ENCODE measurements at places on chromosomes 2 and 18.

DNA sequence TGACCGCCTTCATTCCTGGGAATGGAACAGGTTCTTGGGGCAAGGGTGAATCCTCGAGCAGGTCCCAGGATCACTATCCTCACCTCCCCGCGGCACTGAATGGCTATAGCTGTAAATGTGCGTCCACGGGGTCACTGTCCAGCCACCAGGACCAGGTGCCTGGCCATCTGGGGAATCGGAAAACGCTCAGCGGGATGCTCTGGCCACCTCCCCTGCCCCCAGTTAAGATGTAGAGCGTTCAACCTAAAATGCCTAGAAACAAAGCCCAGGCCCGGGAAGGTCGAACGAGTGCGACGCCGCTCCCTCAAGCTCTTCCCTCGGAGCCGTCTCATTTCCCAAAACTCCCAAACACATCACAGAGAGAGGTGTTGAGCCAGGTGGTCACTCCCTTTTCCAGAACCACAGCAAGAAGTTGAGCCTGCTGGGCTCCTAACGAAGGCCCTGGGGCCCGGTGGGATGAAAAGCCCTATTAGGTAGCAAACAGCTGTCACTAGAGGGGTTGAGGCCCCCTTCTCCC, 795 bp upstream of the CAPN10 start:
- no peak for DNase-seq

DNA sequence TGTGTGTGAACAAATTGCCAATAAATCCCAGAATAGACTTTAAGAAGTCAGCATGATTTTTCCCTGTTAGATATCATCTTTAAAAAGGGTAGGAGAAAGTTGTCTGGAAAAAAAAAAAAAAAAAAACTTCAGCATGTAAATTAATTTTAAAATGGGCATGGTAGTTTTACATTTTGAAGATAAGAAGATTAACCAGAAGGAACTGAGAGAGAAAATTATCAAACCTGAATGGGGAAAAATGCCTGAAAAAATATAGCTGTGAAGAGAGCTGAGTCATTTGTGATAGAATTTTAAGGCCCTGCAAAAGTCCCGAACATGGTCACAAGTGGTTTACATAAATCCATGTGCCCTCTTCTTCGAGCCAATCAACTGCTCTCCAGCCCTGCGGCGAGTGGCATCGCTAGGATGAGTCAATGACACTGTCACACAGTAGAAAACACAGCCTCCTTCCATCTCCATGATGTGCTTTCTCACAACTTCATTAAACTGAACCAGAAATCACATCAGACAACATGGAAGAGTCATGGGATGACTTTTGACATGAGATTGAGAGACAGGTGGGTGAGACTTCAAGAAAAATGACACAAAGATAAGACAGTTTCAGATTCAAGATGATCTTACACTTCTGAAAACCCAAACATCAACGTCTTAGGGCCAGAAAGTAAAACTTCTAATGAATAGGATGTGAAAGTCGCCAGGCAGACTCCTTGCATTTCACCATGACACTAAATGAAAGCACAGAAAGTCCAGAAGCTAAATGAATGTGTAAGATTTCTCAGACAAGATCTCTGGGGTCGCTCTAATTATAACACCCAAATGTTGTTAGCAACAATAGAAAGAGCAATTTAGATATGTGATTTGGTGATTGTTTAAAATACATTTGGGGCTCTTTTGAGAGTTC, 273.0 kb upstream of the ID2 start:
- no peak for DNase-seq

GRCh38 chr2:16391986-16392385, 273.6 kb downstream of the CYRIA start:
- no peak for DNase-seq

GRCh38 chr18:24819141-24819890, 358.9 kb downstream of the HRH4 start:
- no peak for DNase-seq

- DNase-seq = no peak
These were observed 70.9 kb downstream of the APOB start for GRCh38 chr2:20972792-20973565.

DNA sequence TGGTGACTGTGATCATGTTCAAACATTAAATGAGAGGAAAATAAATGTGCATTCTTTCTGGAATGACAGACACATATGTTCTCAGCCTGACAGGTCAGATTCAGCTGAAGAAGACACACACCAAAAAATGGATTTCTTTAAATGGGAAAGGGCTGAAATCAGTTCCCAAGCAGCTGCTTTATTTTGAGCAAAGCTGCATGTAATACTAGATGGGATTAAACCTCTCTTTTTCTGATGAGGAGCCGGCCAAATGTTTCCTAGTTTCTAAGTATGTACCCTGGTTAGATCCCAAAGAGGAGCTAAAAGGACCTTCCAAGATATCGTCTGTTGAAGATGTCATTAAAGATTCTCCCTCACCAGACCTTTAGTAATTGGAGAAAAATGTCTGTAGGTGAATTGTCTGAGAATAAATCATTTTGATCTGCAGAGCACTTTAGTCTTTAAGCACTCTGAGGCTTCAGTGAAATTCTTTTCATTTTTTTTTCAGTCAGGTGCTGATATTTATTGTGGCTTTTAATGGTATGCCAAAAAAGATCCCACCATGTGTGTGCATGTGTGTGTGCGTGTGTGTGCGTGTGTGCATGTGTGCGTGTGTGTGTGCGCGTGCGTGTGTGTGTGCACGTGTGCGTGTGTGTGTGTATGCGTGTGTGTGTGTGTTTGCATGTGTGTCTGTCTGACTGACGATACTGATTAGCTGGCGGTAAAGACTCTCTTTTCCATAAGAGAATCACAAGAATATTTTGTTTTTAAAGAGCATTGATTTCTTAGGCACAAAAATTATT, 175.8 kb downstream of the IRS1 start:
- no peak for DNase-seq

GRCh38 chr2:159713631-159714246, 1.4 kb downstream of the MARCHF7 start:
- DNase-seq = no peak

DNA sequence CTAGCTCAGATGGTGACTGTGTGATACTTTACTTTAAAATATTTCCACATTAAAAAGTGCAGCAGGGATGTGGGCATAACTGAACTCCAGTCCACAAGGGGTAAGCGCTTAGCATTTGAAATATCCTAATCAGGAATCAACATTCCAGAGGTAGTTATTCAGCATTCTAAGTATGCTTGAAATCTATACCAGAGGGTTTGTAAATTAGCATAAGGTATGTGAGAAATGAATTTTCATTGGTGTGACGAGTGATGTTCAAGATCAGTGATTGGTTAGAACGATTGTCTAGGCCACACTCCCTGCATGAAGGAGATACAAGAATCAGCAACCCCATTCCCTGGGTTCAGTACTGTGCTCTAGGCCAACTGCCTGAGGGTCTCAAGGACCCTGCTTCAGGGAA, 42.6 kb downstream of the MAPK4 start:
- no peak for DNase-seq

DNA sequence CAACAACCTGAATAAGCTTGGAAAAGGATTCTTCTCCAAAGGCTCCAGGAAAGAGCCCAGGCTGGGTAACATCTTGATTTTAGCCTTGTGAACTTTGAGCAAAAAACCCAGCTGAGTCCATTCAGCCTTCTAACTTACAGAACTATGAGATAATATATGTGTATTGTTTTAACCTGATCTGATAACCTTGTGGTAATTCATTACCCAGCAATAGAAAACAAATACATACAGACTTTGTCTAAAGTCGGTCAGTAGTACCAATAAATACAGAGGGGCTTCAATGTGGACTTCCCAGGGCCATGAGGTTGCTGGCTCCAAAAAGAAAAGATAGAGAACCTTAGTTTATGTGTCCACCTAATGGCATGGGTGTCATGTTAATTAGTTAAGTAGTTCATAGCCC, 191.8 kb downstream of the KCNH7 start:
- DNase-seq = no peak

DNA sequence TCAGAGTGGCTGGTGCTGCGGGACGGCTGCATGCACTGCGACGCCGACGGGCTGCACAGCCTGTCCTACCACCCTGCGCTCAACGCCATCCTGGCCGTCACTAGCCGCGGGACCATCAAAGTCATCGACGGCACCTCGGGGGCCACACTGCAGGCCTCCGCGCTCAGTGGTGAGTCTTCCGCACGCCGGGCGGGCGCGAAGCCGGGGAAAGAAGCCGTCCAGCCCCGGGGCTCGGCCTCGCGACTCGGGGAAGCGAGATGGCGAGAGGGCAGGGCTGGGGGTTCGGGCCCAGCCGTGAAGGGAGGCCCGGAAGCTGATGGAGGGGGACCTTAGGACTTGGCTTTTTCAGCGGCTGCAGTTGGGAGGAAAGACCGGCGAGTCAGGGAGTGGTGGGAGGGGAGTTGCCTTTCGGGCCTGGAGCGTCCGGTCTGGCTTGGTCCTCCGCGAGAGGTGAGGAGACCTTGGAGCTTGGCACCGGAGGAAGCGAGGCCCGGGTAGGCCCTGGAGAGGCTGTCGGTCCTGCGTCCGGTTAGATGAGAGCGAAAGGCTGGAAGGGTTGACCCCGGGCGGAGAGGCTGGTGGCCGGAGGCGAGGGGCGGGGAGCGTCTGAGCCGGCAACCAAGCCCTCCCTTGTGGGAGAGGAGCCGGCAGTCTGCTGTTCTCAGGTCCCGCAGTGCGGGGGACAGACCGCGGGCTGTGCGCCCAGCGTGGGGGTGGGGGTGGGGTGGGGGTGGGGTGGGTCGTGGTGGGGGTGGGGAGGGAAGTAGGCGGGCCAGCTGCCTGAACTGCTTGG, 691 bp downstream of the BIRC6 start:
- peak; percentile 26 for DNase-seq

GRCh38 chr2:146370826-146371225, 1474.0 kb upstream of the ACVR2A start:
- DNase-seq = no peak

- no peak for DNase-seq
These were observed 221.6 kb downstream of the MYCN start for GRCh38 chr2:16161768-16162490.

DNA sequence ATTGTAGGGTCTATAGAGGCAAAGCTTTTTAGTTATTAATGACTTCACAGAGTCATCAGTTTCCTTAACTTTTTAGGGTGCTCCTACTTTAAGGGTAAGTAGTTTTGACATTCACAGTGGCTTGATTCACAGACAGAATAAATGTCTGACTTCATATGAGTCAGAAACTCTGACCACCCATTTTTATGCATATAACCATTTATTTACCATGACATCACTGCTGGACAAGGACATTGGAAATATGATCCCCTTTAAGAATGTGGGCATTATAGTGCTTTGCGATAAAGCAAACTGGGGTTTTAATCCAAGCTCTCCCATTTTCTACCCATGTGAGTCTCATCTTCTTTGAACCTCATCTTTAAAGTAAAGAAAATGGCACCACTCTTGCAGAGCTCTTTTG, 162.0 kb upstream of the MC4R start:
- DNase-seq = no peak

DNA sequence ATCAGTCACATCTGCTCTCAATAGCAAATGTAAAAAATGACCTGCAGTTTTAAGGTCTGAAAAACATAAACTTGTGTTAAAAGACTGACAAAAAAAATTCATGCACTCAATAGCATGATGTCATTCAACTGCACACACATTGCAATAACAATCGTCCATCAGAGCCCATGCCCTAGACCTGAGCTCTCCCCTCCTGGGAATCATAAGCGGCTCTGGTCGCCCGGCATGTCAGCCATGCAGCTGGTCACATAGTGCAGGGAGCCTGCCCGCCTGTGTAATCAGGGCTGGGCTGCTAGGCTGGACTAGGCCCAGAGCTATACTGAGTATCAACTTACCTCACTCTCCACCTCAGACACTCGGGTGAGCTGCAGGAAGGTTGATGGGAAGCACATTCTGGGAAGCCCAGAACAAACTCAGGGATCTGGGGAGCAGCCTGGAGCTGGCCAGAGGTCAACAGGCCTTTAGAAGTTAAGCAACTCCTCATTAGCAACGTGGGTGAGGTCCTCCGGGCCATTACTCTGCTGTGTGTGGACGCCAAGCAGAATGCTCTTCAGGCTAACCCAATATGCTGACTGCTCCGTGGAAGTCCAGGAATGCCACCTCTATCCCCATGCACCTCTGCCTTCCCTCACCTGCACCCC, 165.5 kb downstream of the TTC32 start:
- DNase-seq = no peak

- no peak for DNase-seq
These were observed 143.3 kb downstream of the CYP26B1 start for GRCh38 chr2:72004201-72004915.

DNA sequence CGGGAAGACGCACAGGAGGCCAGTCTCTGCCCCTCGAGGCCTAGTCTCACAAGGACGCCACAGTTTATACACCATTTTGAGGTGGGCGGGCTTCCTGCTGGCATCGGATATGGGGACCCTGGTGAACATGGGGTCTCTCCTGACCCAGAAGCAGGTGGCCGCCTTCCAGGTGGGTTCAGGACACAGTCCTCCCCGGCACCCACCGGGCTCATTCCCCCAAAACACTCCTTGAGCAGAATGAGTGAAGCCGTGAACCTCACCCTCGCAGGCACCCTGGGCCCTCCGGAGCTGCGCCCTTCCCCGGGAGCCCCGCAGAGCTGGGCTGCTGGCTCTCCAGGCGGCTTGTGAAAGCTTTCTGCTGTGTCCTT, 6.5 kb downstream of the NFATC1 start:
- DNase-seq = no peak

- no peak for DNase-seq
These were observed 23.1 kb upstream of the CHAC2 start for GRCh38 chr2:53744395-53745065.

DNA sequence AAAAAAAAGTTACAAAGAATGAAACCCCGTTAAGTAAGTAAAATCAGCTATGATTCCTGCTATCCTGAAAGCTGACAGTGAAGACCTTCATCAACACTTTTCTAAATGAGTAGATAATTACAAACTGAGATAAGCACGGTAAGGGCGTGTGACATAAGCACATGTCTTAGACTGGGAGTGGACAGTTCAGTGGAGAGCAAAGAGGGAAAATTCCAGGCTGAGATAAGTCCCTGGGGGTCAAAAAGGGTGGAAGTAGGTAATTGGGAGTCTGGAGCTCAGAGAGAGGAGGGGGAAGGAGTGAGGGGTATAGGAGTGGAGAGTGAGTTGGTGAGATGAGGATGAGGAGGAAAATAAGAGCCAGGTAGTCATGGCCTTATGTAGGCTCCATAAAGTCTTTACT, 4.4 kb upstream of the IL1A start:
- no peak for DNase-seq

DNA sequence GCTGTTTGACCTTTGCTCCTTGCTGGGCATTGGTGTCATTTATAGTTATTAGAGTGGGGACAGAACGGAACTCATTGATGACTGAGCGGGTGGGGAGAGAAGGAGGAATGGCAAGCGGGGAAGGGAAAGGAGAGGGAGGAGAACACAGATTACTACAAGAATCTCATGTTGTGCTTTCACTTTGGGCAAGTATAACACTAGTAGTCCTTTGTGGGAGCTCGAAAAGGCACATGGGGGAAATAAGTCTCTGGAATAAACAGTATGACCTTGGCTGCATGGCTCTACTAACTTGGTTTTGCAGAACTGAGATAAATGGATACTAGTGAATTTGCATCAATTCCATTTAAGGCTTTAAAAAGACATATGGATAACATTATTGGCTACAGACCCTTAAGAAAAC, 161.7 kb upstream of the NABP1 start:
- DNase-seq = no peak

GRCh38 chr2:128520340-128520739, 201.7 kb upstream of the HS6ST1 start:
- no peak for DNase-seq

- DNase-seq = no peak
These were observed 134.0 kb upstream of the SPATS2L start for GRCh38 chr2:200172521-200172920.

- no peak for DNase-seq
These were observed 219.5 kb upstream of the ATP5MC3 start for GRCh38 chr2:175400975-175401374.

Data from activated CD8-positive, alpha-beta memory T cell treated with anti-CD3 and anti-CD28 coated beads for 48 hours (primary cell).